Epithelial cell of prostate (primary cell): ENCODE measurements at places on chromosomes 4 and X.

DNA sequence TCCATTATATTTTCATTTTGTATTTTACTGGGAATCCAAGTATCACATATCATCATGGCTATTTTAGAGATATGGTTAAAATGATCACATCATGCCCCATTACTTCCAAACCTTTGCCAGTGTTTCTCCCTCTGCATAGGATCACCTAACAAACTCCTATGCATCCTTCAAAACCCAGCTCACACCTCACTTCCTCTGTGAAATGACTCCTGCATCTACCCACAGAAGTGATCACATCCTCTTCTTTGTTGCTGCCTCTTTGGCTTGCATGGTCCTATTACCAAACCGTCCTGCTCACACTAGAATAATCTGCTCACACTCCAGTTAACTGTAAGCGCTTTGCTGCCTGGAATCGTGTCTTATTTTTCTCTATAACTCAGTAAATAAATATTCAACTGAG is 74.7 kb upstream of the C4orf50 start:
- DNase-seq, result no peak

DNA sequence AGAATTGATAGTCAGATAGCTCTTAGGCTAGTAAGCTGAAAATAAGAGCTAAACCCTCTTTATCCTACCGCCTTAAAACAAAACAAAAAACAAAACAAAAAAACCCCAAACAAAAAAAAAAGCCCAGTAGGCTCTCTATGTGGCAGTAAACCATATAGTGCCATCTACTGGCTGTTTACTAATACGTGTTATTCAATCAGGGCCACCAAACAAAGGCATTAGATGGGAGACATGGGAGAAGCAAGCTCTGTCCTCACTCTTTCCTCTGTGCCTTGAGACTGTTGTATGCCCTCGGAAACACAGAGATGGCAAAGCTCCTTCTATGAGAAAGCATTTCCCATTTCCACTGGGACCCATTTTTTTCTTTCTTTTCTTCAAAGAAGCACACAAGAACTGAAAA is 148.8 kb upstream of the MID1 start:
- no peak for DNase-seq

DNA sequence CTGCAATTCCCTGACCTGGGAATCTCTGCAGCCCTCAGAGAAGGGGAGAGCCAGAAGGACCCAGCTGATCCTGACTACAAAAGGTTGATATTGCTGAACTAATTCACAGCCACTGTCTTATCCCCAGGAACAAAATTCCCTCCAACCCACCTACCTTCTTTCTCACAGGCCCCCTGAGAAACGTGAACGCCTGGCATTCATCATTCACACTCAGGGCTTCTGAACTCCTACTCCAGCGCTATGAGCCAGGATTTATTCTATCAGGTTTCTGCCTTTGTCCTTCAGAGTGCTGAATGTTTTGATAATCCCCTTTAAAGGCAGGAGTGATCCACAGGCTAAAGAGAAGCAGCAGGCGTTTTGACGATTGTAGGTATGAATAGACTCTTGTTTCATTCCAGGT is 76.5 kb downstream of the KCNIP4 start:
- DNase-seq, result no peak

GRCh38 chr4:66681962-66682361 is 863.3 kb downstream of the CENPC start:
- DNase-seq, result no peak

DNA sequence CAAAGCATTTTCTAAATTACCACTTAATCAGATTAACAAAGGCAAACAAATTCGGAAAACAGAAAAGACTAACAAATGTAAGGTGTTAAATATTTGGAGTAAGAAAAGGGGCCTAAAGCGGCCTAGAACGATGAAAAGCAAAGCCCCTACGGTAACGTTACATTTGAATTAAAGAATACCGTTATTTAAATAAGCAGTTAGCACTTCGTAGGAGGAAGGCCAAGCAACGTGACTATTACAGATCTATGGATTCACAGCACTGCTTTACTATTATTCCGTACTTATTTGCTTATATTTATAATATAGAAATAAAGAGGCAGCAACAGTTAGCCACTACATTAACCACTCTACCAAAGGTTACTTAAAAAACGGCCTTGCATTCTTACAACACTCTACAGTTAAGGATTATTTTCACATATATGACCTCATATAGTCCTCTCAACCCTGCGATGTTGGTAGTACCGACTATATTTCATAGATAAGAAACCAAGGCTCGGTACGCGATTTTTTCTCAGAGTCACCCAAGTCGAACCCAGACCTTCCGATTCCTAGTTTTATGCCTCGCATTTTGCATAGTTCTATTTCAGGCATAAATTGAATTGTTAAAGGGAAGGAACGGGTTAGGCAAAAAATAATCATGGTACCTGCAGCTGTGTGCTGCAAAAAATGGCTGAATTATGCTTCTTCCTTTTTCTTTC is 2.9 kb downstream of the KLHL15 start:
- no peak for DNase-seq

DNA sequence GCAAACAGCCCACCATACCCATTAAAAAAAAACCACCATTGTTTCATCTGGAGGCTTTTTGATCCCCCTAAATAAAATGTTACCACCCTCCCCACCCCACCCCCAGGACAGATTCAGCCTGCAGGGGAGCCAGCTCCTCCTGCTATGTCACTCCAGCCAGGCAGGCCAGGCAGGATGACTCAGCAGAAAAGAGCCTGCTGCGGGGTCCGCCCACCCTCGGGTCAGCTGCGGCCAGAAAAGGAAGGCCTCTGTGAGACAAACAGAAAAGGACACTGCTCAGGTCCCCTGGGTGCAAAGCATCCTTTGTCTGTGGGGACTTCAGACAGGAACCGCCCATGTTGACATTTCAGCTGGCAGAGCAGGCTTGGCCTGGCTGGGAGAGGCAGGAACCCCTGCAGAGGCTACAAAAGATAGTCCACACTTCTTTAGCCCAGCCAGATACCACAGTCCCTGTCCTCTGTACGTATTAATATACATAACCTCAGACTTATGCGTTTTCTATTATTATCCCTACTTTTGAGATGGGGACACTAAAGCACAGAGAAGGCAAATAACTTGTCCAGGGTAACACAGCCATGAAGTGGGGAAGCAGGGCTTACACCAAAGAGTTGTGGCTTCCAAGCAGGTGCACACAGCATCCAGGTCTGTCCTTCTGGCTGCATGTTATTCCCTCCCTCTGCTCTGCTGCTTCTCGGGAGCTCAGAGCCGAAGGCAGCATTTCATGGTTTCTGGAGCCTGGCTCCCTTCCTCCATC is 147.7 kb downstream of the CPEB2 start:
- DNase-seq, result no peak

DNA sequence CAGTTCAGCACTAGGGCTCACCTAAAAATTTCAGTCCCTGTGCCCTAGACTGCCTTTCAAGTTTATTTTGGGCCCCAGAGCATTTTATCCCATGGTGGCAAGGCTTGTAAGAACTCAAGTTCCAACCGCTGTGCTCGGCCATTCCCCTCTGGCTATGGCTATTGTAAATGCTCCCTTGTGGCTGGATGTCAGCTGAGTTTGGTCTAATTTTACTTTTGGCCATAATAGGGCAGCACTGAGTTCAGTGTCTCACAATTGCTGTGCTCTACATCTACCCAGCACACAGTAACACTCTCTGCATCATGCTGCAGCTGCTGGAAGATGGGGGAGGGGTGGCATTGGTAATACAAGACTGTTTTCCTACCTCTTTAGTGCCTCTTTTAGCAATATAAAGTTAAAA is 210.8 kb upstream of the IRS4 start:
- DNase-seq, result no peak

GRCh38 chr4:121977251-121978171 is 25.7 kb upstream of the TRPC3 start:
- DNase-seq, result no peak

- DNase-seq, result no peak
Measured at GRCh38 chr4:107666134-107666533, 53.9 kb downstream of the PAPSS1 start.

DNA sequence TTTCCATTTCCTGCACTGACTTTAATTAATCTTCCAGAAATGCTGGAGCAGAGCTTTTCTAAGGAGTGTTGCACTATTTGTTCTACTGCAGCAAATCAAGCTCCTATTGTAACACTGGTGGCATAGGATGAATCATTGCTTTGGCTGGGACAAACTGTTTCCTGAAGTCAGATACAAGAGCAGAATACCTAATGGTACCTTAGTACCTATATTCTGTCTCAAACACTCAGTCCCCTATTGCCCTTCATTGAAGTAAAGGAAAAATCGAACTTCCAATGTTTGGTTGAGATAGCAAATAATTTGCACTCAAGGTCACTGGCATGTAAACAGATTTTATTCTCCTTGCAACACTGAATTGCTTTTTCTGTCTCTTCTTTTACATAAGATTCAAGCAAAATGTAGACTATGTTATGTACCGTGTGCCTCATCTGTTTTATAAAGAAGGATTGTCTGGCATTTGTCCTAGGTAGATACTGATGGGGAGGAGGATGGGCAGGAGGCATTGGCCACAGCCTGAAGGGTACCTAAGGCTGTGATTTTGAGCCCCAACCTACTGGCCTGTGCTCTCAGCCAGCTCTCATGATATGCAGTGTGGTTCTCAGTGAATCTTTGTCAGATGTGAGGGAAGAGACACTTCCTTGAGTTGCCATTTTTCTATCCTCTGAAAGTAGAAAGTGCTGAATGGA is 141.6 kb downstream of the AASDH start:
- DNase-seq, result no peak

GRCh38 chr4:77669946-77670590 is 64.4 kb downstream of the CXCL13 start:
- DNase-seq, result no peak

DNA sequence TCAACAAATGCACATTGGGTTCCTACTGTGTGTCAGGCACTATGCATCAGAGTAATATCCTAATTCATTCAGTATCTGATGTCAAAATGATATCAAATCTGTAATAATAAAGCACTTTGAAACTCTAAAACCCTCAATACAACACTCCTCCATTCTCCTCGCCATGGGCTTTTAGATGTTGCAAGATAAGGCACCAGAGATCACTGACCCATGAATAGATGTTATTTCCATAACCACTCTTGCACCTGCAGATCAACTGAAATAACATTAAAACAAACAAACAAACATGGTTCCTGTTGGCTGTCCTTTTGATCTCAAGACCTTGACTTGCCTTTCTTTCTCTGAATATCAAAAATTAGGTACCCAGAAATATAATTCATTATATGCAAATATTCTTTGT is 100.2 kb downstream of the MAB21L2 start:
- no peak for DNase-seq

DNA sequence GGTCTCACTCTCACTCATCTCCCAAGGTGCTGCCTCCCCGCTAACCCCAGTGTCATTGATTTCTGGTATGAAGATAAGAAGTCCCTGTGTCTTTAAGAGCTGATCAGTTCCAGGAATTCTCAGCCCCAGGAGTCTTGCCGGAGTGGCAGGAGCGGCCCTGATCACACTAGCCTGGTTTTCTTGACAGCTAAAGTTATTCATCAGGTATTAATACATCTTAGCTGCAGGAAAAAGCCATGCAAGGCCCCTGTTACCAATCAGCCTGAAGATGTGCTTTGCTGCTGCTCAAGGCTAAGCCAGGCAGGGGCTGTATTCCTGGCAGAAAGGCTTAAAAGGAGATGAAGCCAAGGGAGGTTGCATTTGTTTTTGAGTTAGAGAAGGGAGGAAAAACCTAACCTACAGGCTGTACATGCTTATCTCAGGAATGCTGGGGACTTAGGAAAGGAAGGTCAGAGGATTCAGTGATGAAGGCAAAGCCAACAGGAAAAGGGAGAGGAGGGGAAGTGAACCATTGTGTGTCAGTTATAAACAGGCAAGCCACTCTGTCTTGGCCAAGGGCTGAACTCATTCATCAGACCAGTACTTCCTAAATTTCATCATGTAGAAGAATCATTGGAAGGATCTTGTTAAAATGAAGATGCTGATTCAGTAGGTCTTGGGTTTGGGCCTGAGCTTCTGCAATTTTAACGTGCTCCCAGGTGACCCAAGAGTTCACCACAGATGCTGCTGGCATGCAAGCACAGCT is 8.6 kb downstream of the SRPX start:
- no peak for DNase-seq

DNA sequence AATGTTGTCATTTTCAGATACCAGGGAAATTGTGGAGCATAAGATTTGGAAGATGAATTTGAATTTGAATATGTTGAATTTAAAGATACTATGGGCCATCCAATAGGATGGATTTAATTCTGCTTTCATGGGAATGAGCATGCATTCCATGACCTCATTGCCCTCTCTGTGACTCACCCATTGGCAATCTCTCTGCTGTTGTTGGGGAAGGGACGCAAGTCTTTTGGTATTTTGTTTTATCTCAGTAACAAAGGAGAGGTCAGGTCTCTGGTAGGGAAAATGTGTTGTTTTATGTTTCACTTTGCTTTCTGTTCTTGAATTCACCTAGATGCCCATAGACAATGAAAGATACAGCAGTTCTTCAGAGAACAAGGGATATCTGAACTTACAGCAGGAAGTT is 42.1 kb upstream of the MAGEA4 start:
- DNase-seq, result no peak

DNA sequence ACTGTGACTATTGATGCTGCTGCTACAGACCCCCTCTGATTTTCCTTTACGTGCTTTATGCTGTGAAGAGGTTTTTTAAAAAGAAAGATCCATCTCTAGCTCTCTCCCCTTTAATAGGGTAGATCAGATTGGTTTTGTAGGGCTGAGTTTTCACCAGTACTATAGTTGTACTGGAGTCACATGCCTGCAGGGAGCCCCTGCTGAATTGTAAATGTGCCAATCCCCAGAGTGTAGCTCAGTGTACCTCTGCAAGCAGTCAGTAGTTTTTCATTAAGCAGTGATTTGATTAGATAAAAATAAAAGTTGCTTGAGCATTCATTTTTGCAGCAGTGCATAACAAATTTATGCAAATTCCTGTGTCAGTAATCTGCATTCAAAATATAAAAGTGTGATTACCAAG is 179.2 kb downstream of the IL1RAPL2 start:
- no peak for DNase-seq

DNA sequence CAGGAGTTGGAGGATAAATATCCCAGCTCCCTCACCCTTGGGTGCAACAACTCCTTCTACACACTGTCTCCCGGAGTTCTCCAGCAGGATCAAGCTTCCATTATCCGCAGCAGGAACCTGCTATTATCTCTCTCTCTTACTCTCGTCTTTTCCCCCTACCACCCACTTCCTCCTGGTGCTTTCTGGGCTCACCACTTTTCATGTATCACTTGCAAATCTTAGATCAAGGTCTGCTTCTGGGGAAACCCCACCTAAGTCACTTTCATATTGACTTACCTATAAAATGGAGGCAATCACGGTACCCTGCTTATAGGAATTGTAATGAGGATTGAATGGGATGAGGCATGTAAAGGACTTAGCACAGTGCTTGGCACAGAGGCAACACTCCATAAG is 589.5 kb downstream of the BCOR start:
- DNase-seq, result no peak
